ENCODE measurements at places on chromosomes 1 and 21. TPM values are rescaled to one million over a fixed set of nuclear protein-coding genes. Genes with fewer than 3 reads are reported as not detected.

DNA sequence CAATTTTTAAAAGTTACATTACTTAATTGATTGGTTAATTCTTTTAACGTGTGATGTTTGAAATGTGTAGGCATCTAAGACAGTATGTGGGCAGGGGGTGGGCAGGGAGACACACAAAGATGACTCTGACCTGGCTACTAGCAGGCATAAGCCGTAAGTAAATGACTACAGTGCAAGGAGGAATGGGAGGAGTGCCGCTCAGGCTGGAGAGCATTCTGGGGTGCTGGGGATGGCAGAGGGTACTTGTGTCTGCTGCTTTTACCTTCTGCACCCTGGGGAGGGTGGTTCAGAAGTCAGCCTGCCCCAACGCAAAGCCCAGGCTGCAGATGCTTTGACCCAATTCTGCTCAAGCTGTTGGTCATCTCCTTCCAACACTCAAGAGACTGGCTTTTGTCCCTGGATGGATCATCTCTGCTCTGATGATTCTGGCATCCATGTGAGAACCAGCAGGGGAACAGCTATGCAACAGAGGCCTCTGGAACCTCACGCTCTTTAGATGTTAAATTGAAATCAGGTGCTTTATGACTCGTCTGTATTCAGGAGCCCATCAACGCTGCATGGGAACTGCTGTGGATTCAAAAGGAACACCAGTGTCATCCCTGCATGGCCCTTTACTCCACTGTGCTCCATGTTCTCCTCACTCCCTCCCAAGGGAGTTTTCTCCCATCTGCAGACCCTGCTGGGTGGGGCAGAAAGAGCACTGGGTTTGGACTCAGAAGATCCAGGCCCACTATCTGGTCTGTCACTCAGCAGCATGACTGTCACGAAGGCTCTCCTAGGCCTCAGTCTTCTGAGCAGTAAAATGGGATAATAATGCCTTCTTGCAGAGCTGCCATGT lies 78.8 kb downstream of the FAM78B start:
- no peak for DNase-seq

DNA sequence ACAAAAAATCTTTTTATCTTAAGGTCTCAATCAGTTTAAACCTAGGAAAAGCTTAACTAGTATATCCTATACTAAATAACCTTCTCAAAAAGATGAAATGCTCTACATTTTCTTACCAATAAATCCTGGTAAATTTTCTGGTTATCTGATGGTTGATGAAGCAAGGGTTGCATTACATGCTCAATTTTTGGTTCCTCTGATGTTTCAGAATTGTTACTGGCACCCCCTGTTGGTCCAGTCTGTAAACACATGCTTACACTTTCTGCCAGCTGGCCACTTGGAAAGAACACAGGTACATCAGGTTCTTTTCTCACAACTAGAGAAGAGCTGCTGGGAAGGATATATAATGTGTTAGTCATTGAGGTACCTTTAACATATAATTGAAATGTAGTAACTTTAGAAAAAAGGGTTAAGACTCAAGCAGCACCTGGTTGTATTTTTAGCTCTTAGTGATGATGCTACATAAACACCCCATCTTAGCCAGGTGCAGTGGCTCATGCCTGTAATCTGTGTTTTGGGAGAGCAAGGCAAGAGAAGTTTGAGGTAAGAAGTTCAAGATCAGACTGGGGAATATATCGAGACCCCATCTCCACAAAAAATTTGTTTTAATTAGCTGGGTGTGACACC lies 30.9 kb upstream of the TAL1 start:
- DNase-seq = peak; percentile 31

WNT3A gene
- not detected for total RNA-seq

- peak; percentile 80 for DNase-seq
Observed at GRCh38 chr1:67883069-67883468, 49.8 kb upstream of the GNG12 start.

- DNase-seq = no peak
Observed at GRCh38 chr1:168772428-168773060, 43.5 kb upstream of the DPT start.

RAB42 gene
- 1.9 TPM for total RNA-seq

DNA sequence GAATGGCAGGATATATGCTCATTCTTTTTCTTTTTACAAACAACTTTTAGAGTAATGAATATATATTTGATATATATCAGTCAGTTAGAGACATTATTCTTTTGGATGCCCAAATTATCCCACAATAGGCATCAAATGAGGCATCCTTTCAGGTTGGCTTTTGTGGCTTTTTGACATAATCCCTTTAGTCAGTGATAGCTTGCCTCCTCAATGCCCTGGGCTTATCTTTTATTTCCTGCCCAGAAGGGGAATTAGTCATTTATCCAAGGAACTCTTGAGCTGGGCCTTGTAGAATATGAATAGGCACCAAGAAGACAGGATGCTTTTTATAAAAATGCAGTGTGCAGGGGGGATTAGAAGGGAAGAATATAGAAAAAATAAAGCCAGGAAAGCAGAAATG lies 22.2 kb downstream of the EPHX4 start:
- peak; percentile 15 for DNase-seq

- DNase-seq = peak; percentile 15
Observed at GRCh38 chr1:54248966-54249365, 49.0 kb downstream of the MRPL37 start.

GRCh38 chr21:22225299-22225698 lies 1227.1 kb downstream of the NCAM2 start:
- DNase-seq = no peak

DNA sequence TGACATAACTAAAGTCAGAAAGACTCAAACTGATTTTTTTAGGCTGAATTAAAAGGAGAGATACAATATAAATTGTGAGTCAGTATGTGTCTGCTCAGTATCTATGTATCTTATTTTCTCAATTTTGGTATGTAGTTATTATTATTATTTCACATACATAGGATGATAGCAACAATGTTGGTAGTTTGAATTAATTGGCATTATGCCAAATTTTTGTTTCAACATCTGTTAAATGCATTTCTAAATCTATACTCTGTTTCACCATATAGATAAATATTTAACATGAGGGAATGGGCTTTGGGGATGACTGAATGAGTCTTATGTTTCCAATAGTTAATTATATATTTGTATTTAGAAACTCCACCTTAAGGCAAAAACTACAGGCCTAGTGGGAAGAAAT lies 12.6 kb upstream of the HMCN1 start:
- DNase-seq = no peak

AK5 gene
- total RNA-seq = 6.5 TPM

LIN28A gene
- not detected for total RNA-seq

GRCh38 chr1:7899741-7900140 lies 40.9 kb downstream of the TNFRSF9 start:
- peak; percentile 74 for DNase-seq

CELA3B gene
- total RNA-seq = not detected

PRAMEF13 gene
- not detected for total RNA-seq

DNA sequence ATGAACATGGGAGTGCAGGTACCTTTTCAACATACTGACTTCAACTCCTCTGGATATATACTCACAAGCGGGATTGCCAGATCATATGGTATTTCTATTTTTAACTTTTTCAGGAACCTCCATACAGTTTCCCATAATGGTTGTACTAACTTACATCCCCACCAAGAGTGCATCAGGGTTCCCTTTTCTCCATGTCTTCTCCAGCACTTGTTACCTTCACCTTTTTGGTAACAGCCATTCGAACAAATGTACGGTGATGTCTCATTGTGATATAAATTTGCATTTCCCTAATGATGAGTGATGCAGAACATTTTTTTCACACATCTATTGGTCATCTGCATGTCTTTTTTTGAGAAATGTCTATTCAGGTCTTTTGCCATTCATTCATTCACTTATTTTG lies 25.9 kb upstream of the ACTA1 start:
- DNase-seq = no peak

IGSF5 gene
- total RNA-seq = not detected

USP48 gene
- 40.5 TPM for total RNA-seq

DNA sequence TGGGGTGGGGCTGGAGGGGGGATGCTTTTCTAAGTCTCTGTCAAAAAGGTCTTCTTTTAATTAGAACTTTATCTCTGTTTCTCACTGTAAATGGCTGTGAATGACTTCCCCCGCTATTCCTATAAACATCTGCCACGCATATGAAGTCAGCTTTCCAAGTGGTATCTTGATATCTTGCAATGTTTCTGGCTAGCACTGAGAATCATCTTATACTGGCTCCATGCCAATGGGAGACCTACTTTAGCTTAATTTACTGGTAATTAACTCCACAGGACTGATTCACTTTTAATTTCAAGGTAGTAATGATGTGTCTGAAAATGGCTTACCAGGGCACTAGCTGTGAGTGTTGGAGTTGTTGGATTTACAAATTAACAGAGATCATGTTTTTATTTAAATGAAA lies 4.3 kb downstream of the GPR88 start:
- no peak for DNase-seq

DNA sequence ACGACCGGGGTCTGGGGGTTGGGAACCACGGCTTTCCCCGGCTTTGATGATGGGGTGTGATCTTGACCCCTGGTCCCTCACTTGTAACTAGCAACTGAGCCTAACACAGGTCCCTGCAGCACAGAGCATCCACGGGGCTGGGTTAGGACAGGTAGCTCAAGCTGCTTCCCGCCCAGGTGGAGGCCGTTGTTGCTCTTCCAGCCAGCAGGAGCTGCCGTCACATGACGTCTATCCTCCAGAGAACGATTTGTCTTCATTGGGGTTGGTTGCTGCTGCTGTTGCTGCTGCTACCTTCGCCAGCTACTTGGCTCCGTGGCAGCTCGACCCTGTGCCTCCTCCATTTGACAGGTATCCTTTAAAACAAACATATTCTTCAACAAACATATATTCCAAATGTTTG lies 74.3 kb upstream of the ADAR start:
- no peak for DNase-seq

GRCh38 chr1:19164274-19165015 lies 45.6 kb downstream of the UBR4 start:
- DNase-seq = no peak

GRCh38 chr1:209398313-209398991 lies 185.1 kb upstream of the CAMK1G start:
- DNase-seq = peak; percentile 94

DNA sequence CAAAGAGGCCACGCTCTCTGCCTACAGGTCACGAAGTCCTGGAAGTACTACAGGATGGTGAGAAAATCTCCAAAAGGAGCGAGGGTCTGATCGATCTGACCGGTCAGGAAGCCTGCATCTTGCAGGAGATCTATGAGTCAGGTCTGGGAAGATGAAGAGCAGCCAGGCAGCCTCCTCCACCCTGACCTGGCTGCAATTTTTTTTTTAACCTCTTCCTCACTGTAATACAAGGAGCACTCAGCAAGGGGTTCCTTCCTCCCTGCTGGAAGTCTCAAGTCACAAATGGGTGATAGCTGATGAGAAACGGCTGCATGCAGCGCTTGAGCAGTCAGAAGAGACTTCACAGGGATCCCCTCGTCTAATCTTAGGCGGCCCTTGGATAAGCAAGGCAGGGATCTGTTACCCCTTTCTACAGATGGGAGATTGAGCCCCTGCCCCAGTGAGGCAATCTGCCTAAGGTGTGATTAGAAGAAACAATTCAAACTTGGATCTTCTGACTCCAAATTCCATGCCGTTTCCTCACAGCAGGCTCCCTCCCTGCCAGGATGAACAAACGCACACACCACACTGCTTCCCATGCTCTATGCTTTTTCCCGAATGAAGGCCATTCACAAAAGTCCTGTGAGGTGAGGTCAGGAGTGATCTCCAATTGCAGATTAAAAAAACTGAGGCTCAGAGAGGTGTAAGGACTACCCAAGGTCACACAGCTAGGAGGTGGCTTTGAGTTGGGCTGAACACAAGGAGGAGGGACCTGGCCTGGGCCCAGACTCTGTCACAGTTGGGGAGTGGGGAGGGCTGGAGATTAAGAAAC lies 48.3 kb downstream of the ECE1 start:
- DNase-seq = no peak

- DNase-seq = no peak
Observed at GRCh38 chr1:16226490-16227179, 10.3 kb downstream of the CPLANE2 start.

MRPL20 gene
- total RNA-seq = 241 TPM

KRTAP11-1 gene
- not detected for total RNA-seq

DNA sequence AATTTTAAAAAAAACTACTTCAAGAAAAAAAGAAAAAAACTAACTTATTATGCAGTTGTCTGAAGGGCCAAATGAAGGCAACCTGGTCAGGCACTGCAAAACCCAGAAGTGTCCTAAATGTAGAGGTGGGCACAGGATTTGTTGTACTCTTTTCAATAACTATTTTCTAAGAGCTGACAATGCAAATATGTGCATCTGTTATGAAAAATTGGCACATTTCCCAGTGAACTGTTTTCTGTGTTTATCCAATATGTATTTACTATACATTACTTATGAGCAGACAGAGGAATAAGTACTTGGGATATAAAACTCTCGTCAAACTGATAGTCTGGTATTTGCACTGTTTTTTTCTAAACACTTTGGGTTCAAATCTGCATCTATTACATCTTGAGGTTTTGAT lies 188.0 kb upstream of the C21orf91 start:
- no peak for DNase-seq

DNA sequence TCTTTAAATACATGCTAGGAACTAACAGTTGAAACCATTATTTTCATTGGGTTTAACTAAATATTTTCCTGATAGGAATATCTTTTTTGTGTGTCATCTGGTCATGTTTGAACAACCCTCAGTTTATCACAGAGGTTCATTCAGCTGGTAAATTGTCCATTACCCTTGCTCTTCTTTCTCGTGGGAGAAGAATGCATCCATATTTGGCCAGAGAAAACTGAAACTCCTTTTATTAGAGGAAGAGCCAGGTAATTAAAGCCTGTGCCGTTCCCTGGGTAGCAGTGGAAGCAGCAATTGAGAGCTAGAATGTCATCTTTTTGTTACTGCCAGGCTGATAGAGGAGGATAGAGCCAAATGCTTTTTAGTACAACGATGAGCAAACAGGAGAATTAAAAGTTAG lies 587.2 kb upstream of the ZRANB2 start:
- DNase-seq = no peak

PRAMEF33 gene
- total RNA-seq = not detected

SLC44A5 gene
- total RNA-seq = 0.12 TPM

GRCh38 chr1:58993403-58993802 lies 209.6 kb upstream of the JUN start:
- DNase-seq = no peak

GRCh38 chr1:193634470-193634869 lies 448.1 kb upstream of the B3GALT2 start:
- no peak for DNase-seq

GRCh38 chr1:228402641-228403025 lies 4.0 kb downstream of the TRIM11 start:
- no peak for DNase-seq

All from RPMI7951 (cell line).